ENCODE measurements at places on chromosomes 13 and 19.

DNA sequence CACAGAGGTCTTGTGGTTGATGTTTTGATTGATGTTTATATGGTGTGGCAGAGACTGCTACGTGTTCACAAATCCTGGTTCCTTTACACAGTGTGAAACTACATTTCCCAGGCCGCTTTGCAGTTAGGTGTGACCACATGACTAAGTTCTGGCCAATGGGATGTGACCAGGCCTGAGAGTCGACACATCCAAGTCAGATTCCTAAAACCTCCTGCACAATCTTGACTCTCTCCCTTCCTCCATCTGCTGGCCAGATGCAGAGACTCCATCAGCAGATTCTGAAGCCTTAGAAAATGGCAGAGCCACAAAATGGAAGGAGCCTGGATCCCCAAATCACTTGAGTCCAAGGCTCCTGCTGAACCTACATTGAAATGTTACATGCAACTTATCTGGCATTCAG, 12.6 kb downstream of the CD37 start:
- peak; percentile 63 for DNase-seq

- no peak for DNase-seq
Observed at GRCh38 chr13:41492432-41493260, 35.3 kb downstream of the RGCC start.

- DNase-seq, result no peak
Observed at GRCh38 chr19:16094360-16095070, 17.2 kb upstream of the RAB8A start.

DNA sequence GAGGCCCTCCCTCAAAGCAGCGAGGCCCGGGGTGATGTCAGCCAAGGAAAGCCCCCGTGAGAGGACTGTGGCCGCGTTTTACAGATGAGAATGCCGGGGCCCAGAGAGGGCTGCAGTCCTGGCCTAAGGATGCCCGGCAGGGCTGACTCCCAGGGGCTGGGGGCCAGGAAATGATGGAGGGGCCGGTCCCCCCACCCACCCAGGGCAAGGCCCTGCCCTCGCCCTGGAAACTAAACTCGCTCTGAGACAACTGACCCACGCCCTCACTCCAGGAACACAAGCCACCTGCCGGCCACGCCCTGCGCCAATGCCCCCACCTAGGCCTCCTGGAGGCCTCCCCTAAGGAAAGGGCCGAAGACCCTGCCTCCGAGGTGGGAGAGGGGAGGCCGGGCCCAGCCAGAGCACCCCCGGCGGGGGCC, 7.2 kb downstream of the ZBTB7A start:
- DNase-seq, result no peak

GRCh38 chr19:46404055-46404752, 9.2 kb downstream of the CCDC8 start:
- peak; percentile 89 for DNase-seq

DNA sequence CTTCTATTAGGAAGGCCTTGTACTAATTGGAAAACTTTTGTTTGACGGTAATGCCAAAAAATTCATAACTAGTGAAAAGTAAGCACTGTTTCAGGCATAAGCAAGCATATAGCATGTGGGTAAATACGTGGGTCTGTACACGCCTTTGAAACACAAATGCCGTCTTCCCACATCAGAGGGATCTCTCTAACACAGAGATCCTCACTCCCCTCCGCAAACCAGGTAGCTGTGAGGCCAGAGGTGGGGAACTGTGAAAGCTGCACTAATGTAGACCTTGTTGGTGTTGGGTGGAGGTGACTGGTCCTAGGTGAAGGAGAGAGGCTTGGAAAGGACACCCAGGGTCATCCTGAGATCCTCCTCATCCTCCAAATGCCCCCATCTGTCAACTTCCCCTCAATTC, 16.0 kb upstream of the POU2F2 start:
- DNase-seq, result no peak

- no peak for DNase-seq
Observed at GRCh38 chr13:51916962-51917361, 55.2 kb downstream of the CCDC70 start.

DNA sequence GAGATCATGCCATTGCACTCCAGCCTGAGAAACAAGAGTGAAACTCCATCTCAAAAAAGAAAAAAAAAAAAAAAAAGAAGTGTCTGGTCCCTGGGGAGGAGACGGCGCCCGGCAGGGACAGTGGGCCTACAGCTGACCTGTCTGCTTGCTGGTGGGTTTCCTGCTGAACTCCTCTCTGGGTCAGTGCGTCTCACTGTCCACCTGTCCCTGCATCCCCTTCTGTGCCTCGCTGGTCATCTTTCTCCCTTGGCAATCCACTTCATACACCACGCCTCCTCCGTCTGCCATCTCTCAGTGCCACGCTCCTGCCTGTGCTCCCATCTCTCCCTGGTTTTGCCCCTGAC, 63.4 kb downstream of the ACSBG2 start:
- no peak for DNase-seq

GRCh38 chr19:12015015-12015752, 20.3 kb downstream of the ZNF433 start:
- no peak for DNase-seq

GRCh38 chr19:10740798-10741197, 22.9 kb downstream of the DNM2 start:
- no peak for DNase-seq

GRCh38 chr19:11261971-11262839, at the start of gene DOCK6:
Gene DOCK6 (minus strand): TSS chr19:11262524. CDS start chr19:11262440, 84 bp downstream.
- no peak for DNase-seq

DNA sequence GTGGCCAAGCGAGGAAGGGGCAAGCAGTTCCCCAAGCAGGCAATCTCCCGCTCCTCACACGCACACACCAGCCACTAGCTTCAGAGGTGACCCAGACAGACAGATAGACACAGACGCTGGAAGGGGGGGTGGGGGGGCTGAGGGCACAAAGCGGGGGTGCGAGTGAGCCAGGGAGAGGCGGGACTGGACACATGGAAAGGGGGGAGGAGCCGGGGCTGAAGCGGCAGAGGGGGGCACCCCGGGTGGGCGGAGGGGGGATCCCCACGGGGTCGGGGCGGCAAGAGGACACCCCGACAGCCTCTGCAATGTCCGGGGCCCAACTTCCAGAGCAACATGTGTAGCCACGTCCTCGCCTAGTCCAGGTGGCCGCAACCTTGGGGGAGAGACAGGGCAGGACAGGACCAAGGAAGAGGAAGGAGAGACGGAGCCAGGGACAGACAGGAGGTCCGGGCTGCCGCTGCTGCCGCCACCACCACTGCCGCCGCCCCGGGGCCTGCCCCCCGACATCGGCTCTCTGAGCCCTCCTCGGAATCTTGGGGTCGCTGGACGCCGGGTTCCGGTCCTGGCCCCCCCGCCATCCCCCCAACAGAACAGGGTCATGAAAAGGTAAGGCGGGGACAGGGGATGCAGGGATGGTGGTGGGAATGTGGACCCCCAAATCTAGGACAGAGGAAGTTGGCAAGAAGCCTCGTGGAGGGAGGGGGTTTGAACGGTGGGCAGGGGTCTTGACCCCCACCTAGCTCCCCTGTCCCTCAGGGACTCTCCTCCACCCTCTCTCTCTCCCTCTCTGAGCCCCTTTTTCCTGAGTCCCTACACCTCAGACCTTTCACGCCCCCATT, 1.1 kb downstream of the GRIN2D start:
- no peak for DNase-seq

DNA sequence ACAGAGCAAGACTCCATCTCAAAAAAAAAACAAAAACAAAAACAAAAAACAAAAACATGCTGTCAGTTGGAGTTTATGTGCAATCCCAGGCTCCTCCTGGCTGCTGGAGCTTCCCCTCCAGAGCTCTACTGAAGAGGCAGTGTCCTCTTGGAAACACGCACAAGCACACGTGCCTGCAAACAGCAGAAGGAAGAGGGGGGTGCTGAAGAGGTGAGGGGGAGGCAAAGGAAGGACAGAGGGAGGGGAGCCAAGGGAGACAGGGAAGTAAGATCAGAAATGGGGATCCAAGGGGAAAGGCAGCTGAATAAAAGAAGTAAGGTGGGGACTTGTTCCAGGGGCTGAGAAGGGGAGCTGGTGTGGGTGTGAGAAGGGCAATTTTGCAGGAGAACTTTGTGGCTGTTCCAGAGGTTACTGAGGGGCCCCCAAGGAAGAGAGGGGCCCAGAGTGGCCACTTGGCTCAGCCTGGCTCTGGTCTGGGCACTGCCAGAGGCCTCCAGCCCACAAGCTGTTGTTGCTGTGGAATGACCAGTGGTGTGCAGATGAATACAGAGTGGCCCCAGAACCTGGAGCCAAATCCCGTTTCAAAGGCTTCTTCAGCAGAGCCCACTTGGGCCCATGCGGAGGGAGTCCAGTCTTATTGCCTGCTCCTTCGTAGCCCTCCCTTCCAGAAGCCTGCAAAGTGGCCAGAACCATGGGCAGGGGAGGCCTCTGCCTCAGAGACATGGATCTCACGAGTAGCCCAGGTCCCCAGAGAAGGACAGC, 34.4 kb downstream of the LYL1 start:
- no peak for DNase-seq

- no peak for DNase-seq
Observed at GRCh38 chr19:23294141-23294540, 43.9 kb upstream of the ZNF724 start.

- DNase-seq, result no peak
Observed at GRCh38 chr13:112118451-112119064, 51.6 kb downstream of the SOX1 start.

DNA sequence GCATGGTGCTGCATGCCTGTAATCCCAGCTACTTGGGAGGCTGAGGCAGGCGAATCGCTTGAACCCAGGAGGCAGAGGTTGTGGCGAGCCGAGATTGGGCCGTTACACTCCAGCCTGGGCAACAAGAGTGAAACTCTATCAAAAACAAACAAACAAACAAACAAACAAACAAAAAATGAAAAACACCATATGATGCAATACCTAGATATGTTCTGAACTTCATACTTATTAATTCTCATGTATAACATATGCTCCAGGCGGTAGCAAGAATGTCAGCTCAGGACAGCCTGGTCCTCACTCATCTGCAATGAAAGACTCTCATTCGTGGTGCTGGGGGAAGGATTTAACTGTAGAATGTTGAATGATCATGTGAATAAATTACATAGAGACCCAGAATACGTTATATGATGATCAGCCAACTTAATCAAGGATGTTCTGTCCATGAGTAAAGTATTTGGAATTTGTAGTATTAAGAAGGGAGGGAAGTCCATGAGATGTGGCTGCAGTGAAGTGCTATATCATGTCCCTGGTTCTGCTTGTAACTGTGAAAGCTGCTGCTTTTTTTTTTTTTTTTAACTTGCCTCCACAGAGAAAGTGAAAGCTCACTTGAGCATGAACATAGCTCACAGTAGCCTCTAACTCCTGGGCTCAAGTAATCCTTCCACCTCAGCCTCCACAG, 206.8 kb downstream of the UQCRFS1 start:
- no peak for DNase-seq
